ENCODE measurements at places on chromosomes 7 and 10.

- DNase-seq, result no peak
Observed at GRCh38 chr10:23505797-23506465, 67.1 kb downstream of the OTUD1 start.

GRCh38 chr10:71343392-71343773 lies 24.3 kb downstream of the SLC29A3 start:
- no peak for DNase-seq

DNA sequence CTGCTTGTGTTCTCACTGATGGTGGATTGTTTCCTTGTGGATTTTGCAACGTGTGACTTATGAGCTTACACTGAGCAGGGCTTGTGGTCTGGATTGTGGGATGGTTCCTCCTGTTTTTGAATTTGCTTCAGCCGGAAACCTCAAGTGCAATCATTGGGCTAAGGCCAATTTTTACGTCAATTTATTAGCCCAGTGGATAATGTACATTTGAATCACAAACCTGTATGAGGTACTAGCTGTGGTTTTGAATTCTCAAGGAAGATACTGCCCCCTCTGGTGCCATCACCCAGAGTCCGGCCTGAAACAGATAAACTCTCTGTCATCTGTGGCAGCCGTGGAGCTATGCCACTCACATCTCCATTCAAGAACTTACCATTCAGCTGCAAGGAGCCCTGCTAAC lies 7.3 kb upstream of the ZNF777 start:
- no peak for DNase-seq

DNA sequence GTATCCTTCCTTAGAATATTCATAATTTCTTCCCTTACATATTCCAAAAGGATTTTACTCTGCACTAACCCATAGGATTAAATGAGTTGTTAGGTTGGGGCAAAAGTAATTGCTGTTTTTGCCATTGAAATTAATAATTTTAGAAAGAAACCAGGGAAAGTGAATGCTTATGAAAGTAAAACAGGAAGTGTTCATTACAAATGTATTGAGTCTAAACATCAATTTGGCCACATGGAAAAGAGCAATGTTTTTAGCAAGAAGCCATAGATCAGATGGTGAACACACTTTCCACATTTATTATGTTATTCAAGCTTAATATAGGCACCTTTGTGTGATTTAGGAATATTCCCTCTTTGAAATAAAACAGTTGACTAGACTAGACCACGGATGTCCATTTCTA lies 102.9 kb downstream of the SUGCT start:
- no peak for DNase-seq

DNA sequence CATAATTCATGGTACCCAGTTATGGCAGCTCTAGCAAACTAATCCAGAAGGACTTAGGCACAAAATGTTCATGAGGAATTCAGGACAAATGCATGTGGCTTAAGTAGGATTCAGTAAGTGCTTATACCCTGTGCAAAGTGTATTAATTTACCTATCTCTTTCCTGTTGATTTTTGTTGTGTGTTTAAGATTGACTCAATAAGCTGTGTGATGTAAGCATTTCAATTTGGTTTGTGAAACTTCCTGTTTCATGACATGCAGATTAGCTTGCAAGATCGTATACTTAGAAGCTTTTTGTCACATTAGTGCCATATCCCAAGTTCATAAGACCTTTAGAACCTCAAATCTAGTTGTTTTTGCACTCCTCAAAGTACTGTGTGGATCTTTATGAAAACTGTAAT lies 416.7 kb downstream of the ARL4A start:
- DNase-seq, result no peak
